ENCODE measurements at places on chromosomes 4 and X.
A peak's percentile ranks its signal among the peaks of the same experiment; 100 is the strongest.

GRCh38 chrX:4971646-4972045 lies 1257.0 kb downstream of the NLGN4X start:
- no peak for DNase-seq

- peak; percentile 15 for DNase-seq
These were observed 36.0 kb upstream of the TTC29 start for GRCh38 chr4:146981651-146982050.

DNA sequence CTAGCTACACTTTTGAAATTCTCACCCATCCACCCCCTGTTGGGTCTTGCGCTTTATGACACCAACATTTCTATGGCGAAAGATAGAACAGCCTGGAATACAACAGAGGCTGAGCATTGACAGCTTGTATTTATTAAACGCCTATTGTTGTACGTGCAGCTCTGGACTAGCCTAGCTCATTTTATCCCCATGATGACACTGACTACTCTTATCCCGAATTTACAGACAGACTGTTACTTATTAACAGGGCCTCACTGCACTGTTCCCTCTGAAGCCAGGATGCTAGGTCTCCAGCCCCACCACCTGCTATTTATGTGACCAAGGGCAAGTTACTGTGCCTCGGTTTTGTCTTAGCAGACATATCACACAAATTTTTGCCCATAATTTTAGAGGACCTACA lies 1.0 kb upstream of the RFC1 start:
- DNase-seq: no peak

GRCh38 chr4:33411182-33411581 lies 2691.0 kb downstream of the PCDH7 start:
- no peak for DNase-seq

- no peak for DNase-seq
These were observed 104.5 kb upstream of the QRFPR start for GRCh38 chr4:121485190-121485804.
